ENCODE measurements at places on chromosomes 11 and 22. TPM values are rescaled to one million over a fixed set of nuclear protein-coding genes. Genes with fewer than 3 reads are reported as not detected.

OR52H1 gene
- not detected for total RNA-seq

CARD16 gene
- 55.4 TPM for total RNA-seq

DNA sequence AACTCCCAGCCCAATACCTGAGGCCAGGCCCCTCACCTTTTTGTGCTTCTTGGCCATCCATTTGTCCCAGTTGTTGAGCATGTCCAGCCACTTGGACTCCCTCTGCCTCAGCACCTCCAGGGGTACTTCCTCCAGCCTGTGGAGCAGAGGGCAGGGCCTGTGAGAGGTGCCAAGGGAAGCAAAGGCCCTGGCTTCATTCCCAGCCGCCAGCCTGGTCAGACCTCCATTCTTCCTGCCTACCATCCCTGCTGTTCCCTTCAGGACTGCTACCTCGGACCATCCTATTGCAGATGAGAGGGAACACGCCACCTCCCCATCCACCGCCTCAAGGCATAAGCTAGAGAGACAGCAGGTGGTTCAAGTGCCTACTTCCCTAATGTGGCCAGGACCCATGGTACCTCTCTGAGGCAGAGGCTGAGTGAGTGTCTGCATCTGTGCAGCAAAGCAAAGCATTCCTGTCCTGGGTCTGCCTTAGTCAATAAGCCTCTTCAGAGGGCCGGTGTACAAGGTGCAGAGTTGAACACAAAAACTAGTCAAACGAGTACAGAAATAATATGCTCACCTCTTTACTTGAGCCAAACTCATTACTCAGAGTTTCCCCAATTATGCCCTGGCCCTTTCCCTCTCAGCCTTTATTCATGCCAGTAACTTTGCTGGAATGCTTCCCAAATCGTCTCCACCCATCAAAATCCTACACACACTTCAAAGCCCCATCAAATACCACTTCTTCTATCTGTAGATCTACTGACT, 15.4 kb upstream of the CASTOR1 start:
- H3K4me3 ChIP-seq: peak overlapping the region; percentile 89
- H3K27ac ChIP-seq: peak overlapping the region; percentile 86
- no peak for DNase-seq
- H3K36me3 ChIP-seq: peaks cover 4% of the 10 kb centered on the region
- H3K27me3 ChIP-seq: no peaks in the 10 kb centered on the region
- peaks cover 76% of the 10 kb centered on the region for H3K4me1 ChIP-seq

DNA sequence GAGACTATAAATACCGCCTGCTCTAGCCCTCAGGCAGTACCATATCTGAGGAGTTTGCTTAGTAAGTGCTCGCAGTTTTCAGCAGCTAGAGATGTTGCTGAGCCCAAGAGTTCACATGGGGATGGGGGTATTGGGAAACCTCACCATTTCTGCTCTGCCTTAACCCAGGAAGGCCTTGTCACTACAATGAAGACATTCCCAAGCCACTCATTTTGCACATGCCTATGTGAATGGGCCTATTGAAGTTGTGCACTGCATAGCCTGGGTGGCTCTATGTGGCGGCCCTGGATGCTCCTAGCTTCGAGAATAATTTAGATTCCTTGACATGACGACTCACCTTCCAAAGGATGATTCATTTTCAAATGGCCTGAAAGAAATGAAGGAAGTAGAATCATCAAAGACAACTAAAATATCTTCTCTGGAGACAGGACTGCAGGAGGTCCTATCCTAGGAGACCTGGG, 163.4 kb downstream of the ADAMTS15 start:
- no peak overlapping the region for H3K4me3 ChIP-seq
- no peaks in the 10 kb centered on the region for H3K36me3 ChIP-seq
- no peak overlapping the region for H3K27ac ChIP-seq
- H3K4me1 ChIP-seq: no peaks in the 10 kb centered on the region

JHY gene
- total RNA-seq: 3.0 TPM

GRCh38 chr22:39806109-39806508, 87.5 kb downstream of the ENTHD1 start:
- H3K4me3 ChIP-seq: no peak overlapping the region
- peaks cover 11% of the 10 kb centered on the region for H3K36me3 ChIP-seq
- peaks cover 33% of the 10 kb centered on the region for H3K27me3 ChIP-seq
- peak overlapping the region; percentile 43 for H3K27ac ChIP-seq
- peaks cover 21% of the 10 kb centered on the region for H3K4me1 ChIP-seq
- no peak for DNase-seq

GRCh38 chr22:24404561-24405275, 22.7 kb upstream of the ADORA2A start:
- H3K4me3 ChIP-seq: no peak overlapping the region
- DNase-seq: no peak
- no peaks in the 10 kb centered on the region for H3K27me3 ChIP-seq
- H3K36me3 ChIP-seq: peaks cover 4% of the 10 kb centered on the region
- no peak overlapping the region for H3K27ac ChIP-seq

DNA sequence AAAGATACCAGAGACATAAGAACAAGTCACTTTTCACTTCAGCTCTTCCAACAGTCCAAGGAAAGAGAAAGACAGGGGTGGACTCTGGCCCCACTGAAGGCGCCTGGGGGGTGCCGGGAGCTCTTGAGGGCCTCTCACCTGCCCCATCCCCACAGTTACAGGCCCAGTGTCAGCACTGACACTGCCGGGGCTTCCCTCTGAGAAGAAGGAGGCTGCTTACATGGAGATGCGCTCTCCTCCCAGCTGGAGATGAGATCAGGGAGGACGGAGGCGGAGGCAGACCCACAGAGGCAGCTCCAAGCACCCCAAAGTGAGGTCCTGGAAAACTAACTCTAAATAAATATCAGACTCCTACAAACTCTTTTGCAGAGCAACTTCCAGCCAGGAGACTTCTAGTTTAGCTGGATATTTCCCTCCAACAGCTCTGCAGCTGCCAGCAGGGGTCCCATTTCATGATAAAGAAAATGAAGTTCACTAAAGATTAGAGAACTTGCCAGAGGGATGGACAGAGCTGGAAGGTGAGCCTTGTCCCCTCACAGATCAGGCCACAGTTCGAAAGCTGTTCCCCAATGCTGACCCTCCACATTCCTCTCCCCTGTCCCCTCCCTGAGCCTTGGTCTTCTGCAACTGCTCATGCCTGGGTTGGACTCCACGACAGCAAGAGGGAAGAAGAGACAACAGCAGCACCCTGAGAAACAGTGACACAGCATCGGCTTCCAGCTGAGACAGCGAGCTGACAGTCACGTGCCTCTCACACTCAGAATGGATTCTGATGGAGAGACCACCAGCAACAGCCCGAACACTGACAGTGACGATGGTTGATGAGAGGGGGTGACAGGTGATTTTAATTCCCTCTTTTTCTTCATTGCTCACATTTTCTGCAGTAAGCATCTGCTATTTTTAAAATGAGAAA, 5.8 kb downstream of the CARS1 start:
- peaks cover 44% of the 10 kb centered on the region for H3K4me1 ChIP-seq
- H3K36me3 ChIP-seq: no peaks in the 10 kb centered on the region
- no peak overlapping the region for H3K4me3 ChIP-seq

TRIM44 gene
- 41.2 TPM for total RNA-seq

DNA sequence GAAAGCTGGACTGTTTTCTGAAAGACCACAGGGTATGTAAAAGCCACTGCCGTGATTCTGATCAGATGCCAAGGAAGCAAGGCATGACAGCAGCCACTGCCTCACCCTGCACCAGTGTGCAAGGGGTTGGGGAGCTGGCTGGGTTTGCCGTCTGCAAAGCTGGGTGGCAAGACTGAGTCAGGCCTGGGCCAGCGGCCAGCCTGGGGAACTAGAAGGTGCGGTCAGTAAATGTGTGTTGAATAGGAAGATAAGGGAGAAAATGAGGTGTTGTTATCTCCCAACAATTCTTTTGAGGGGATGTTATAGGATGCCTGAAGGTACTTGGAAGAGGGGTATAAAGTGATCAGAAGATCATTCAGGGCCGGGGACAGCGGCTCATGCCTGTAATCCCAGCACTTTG, 8.0 kb downstream of the VSTM5 start:
- no peak for DNase-seq
- no peaks in the 10 kb centered on the region for H3K36me3 ChIP-seq
- no peak overlapping the region for H3K27ac ChIP-seq
- peaks cover 10% of the 10 kb centered on the region for H3K27me3 ChIP-seq
- H3K4me1 ChIP-seq: peaks cover 4% of the 10 kb centered on the region

- no peak for DNase-seq
- H3K27me3 ChIP-seq: no peaks in the 10 kb centered on the region
- no peak overlapping the region for H3K27ac ChIP-seq
- H3K36me3 ChIP-seq: no peaks in the 10 kb centered on the region
- no peak overlapping the region for H3K4me3 ChIP-seq
- H3K4me1 ChIP-seq: peaks cover 20% of the 10 kb centered on the region
These were observed 38.3 kb upstream of the MYH9 start for GRCh38 chr22:36425977-36426523.

PHLDA2 gene
- total RNA-seq: 0.96 TPM

Measured in T-helper 17 cell (primary cell).